ENCODE measurements at places on chromosomes 3 and 15. TPM values are rescaled to one million over a fixed set of nuclear protein-coding genes. Genes with fewer than 3 reads are reported as not detected.

GRCh38 chr3:67415511-67415910 lies 238.9 kb downstream of the SUCLG2 start:
- no peak for DNase-seq

DNA sequence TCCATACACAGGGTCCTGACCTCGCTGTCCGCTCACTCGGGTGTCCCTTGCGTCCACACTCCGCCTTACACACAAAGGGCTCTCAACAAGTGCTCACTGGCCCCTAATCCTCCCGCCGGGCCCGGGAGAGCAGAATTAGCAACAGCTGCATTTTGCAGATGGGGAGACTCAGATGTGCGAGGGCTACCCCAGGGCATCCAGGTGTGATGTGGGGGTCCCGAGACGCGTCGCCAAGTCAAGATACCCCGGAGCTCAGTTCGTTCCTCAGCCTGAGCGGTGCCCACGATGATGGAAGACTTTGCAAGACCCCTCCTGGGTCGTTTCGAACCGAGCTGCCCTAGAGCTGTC lies 14.9 kb upstream of the WNT7A start:
- no peak for DNase-seq

DNA sequence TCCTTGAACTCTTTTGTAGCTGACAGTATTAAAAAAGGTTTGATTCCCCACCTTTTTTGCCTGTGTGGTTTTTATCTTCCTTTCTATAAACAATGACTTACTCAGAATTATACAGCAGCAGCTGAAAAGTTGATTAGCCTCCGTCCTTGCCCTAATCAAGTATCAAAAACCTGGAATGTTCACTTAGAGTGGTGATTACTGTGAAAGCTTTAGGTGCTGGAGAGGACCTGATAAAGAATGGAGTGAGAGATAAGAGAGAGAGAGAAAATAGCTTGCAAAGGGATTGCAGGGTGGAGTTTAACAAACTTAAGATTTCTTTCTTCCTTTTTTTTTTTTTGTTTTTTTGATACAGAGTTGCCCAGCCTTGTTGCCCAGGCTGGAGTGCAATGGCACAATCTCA lies 6.7 kb downstream of the CGNL1 start:
- no peak for DNase-seq

- DNase-seq, result no peak
Observed at GRCh38 chr3:5929027-5929426, 741.5 kb downstream of the EDEM1 start.

GPR149 gene
- total RNA-seq, result not detected
